ENCODE measurements at places on chromosomes 7 and 10.

DNA sequence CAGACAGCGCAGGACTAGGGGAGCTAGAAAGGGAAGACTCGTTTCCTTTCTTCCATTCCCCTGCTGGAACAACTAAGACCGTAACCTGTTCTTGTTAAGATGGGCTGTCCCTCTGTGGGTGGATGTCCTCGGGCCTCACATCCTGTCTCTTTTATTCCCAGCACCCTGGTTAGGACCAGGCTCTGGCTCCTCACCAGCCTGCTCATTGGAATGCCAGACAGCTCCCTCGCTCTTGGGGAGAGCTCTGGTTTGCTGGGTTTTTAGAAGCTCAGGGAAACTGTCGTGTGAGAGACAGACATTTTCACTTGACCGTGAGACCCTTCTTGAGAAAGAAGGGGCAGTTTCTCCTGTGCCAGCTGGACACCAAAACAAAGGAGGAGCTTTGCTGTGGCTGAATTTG, 58.1 kb upstream of the HABP2 start:
- DNase-seq, result no peak

- no peak for DNase-seq
Measured at GRCh38 chr10:26969145-26969926, 108.6 kb upstream of the ABI1 start.

- no peak for DNase-seq
Measured at GRCh38 chr10:103985726-103986125, 18.8 kb downstream of the SLK start.

- DNase-seq, result no peak
Measured at GRCh38 chr7:37113661-37114355, 334.9 kb downstream of the ELMO1 start.

GRCh38 chr7:89335490-89335889, 540.0 kb upstream of the TEX47 start:
- no peak for DNase-seq

- no peak for DNase-seq
Measured at GRCh38 chr10:63114031-63114814, 18.9 kb upstream of the NRBF2 start.

GRCh38 chr7:1934756-1935155, 264.7 kb downstream of the ELFN1 start:
- no peak for DNase-seq

GRCh38 chr10:86951184-86951761, 6.1 kb downstream of the MMRN2 start:
- DNase-seq, result no peak

DNA sequence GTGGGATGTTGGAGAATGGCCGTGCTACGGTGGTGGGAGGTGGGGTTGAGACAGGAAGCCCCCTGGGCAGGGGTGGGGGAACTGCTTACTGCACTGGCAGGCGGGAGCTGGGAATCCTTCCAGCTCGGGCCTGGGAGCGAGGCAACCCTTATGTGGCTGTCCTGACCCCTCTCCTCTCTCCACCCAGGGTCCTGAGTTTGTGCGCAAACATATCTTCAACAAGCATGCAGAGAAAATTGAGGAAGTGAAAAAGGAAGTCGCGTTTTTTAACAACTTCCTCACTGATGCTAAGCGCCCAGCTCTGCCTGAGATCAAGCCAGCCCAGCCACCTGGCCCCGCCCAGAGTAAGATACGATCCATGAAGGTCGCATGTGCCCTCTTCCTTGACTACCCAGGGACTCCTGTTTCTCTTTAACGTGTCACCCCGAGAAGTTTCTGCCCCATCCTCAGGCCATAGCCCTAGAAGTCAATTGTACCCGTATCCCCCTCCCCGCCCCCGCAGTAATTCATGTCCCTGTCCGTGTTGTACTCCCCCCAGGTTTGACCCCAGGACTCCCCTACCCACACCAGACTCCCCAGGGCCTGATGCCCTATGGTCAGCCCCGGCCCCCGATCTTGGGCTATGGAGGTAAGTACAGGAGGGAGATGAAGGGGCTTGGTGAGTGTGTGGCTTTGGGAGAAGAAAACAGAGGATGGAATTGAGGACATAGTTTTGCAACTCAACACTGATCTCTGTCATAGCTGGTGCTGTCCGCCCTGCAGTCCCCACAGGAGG, 1.8 kb downstream of the UFSP1 start:
- no peak for DNase-seq

DNA sequence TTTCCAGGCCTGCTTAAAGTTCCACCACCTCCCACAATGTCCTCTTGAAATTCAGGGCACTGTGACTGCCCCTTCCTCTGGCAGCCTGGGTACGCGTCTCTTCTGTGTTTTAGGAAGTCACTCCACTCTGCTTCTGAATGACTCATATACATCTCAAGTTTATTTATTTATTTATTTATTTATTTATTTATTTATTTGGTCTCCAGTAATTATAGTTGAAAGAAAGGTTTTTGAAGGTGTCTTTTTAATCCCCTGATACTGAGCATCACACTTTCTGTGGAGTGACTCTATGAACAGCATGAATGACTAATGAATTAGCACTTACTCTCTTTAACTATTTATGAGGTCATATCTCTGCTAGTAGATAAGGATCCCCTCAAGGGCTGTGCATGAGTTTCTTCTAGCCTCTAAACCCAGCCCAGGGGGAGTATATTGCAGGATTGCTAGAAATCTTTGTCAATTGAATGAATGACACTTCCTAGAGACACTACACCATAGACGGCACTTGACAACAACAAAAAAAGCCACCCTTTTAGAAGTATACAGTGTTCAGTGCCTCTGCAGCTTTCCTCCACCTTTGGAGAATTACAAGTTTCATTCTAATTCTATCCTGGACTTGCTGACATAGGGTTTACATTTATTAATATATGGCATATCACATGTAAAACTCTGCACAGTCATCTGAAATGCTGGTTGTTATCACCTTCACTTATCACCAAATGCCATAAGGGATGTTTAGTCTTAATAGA, 2.1 kb downstream of the MACC1 start:
- no peak for DNase-seq

DNA sequence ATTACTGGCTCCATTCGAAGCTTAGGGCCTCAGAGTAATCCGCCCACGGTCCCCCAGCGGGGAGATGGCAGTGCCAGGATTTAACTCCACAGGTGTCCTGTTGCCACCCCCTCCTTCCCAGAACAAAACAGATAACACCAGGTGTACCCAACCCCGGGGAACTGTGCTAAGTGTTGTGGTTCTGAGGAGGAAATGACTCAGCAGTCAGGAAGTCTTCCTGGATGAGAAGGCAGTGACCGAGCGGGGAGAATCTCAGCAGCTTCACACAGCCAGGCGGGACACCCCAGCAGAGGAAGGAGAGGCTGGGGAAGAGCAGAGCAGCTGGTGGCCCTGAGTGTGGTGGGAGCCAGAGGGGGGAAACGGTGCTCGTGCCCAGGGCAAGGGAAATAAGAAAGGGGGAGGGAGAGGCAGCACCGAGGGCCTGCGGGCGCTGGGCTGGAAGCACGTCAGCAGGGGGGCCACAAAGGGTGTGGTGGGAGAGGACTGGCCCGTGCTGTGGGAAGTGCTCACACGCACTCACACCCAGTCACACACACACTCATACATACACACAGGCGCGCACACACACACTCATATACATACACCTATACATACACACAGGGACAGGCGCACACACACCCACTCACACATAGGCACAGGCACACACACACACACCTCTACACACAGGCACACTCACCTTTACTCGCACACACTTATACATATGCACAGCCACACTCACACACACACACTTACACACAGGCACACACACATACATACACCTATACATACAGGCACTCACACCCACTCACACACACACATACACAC, 59.8 kb upstream of the CHST15 start:
- peak; percentile 35 for DNase-seq

DNA sequence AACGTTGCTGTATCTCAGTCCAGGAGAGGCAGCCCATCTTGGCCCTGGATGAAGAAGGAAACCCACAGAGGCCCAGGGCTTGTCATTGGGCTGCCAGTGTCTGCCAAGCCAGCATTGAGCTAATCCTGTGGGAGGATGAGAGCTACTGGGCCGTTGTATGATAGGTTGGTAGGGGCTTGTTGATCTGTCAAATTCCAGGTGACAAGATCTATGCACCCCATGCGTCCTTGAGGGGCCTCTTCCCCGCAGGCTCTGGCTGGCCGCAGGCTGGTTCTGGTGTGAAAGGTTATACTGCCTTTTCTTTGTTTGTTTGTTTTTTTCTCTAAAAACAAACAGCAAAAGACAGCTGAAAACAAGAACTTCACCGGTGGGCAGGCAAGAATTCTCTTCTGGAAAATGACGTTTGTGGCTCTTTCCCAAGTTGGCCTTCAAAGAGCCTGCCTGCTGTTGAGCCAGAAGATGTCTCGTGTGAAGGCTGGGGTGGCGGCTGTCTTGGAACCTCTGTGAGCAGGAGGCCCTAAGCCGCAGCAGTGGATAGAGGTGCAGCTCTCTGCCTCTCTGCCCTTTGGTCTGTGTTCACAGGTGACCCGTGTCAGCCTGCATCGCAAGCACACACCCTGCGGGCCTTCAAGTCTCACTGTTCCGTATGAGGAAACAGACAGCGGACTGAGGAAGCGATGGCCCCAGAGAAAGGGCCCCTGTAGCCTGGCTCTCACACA, 23.3 kb downstream of the CYP17A1 start:
- DNase-seq, result no peak

GRCh38 chr7:50531928-50532327, 33.3 kb downstream of the DDC start:
- DNase-seq, result no peak

GRCh38 chr7:151982806-151983205, 26.6 kb downstream of the GALNTL5 start:
- no peak for DNase-seq

- DNase-seq, result no peak
Measured at GRCh38 chr10:118551535-118552100, 43.8 kb downstream of the PRLHR start.

GRCh38 chr7:138729444-138729843, 28.3 kb upstream of the SVOPL start:
- no peak for DNase-seq

DNA sequence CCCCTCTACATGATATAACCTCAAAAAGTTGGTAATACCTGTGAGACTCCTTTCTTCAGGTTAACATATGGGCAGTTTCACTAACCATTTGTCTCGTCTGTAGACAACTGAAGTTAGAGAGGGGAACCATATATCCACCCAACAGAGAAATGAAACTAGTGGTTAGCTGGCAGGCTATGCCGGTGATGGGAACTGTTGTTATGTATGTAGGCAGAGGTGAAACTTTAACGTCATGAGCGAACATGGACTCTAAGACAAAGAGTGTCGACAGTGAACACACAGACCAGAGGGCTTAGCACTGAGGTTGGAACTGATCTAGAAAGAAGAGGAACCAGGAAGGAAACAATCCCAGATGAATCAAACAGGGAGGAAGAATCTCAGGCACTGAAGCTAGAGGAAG, 112.4 kb downstream of the ELMO1 start:
- no peak for DNase-seq

- DNase-seq, result no peak
Measured at GRCh38 chr10:78335691-78336401, 302.2 kb downstream of the RPS24 start.

DNA sequence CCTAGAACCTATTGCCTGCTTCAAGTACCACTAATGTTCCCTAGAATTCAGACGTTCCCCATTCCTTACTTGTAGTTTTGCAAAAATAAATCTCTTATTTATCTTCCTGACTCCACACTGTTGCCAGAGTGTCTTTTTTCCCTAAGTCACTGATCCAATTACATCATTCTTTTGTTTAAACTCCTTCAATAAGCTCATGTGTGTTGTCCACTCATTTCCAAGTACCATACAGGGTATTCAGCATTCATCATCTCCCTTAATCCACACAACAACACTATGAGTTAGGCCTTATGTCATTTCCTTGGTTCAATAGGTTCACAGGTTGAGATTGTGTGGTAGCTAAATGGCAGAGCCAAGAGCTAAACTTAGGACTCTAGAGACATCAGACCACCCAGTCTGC, 119.9 kb upstream of the RHOBTB1 start:
- DNase-seq, result no peak

GRCh38 chr10:26528715-26529393, 90.7 kb downstream of the APBB1IP start:
- DNase-seq, result no peak

DNA sequence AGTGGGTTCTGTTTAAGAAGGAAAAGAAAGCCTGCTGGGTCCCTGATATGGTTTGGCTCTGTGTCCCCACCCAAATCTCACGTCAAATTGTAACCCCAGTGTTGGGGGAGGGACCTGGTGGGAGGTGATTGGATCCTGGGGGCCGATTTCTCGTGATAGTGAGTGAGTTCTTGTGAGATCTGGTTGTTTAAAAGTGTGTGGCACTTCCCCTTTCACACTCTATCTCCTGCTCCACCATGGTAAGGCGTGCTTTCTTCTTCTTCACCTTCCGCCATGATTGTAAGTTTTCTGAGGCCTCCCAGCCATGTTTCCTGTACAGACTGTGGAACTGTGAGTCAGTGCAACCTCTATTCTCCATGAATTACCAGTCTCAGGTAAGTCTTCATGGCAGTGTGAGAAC, 42.6 kb downstream of the INPP5A start:
- DNase-seq, result no peak

- DNase-seq, result no peak
Measured at GRCh38 chr7:7641129-7641663, 644 bp downstream of the UMAD1 start.

- no peak for DNase-seq
Measured at GRCh38 chr10:104650072-104650471, 9.0 kb downstream of the SORCS3 start.

DNA sequence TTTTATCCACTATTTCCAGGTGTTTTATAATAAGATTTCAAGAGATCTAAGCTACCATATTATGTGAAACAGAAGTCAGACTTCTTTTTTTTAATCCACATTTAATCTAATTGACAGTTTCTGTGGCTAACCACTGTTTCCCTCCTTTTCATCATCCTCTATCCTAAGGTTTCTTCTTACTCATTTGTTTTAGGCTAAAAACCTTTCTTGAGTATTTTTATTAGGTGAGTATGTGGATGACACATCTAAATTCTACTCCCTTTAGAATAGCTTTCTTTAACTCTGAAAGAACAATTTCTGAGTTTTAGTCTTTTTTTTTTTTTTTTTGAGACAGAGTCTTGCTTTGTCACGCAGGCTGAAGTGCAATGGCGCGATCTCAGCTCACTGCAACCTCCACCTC, 62.7 kb downstream of the NPY start:
- DNase-seq, result no peak

DNA sequence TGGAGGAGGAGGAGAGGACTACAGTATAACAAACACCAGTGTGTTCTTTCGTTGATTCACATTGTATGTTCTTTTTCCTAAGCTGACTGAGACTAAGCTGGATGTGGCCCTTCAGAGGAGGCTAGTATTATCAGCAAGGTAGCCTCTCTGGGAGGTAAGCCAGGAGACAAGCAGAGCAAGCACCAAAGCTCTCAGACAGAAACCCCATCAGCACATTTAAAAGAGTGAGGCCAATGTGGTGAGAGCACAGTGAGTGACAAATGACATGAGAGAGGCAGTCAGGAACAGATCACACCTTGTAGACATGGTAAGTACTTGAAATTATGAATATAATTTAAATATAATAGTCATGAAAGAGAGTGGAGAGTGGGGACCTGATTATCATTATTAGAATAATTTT, 107.6 kb downstream of the KMT2C start:
- DNase-seq, result no peak

GRCh38 chr10:63515002-63515763, 6.0 kb upstream of the REEP3 start:
- no peak for DNase-seq

Data from left lung (tissue), 14 donors.